ENCODE measurements at places on chromosomes 6 and 20.

DNA sequence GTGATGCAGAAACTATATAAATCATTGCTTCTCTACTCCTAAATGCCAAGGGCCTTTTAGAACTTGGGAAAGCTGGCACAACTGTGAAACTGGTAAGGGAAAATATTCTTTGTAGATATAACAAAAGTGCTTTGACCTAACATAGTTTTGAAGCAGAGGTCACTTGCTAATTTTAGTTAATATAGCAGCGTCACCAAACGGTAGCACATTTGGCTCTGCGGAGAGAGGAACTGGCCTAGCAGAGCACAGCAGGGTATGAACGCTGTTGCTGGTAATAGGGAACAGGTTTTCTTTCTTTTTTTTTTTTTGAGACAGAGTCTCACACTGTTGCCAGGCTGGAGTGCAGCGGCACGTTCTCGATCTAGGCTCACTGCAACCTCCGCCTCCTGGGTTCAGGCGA, 67.4 kb downstream of the ECT2L start:
- DNase-seq = no peak

GRCh38 chr20:58494923-58495622, 20.1 kb downstream of the APCDD1L start:
- DNase-seq = no peak

DNA sequence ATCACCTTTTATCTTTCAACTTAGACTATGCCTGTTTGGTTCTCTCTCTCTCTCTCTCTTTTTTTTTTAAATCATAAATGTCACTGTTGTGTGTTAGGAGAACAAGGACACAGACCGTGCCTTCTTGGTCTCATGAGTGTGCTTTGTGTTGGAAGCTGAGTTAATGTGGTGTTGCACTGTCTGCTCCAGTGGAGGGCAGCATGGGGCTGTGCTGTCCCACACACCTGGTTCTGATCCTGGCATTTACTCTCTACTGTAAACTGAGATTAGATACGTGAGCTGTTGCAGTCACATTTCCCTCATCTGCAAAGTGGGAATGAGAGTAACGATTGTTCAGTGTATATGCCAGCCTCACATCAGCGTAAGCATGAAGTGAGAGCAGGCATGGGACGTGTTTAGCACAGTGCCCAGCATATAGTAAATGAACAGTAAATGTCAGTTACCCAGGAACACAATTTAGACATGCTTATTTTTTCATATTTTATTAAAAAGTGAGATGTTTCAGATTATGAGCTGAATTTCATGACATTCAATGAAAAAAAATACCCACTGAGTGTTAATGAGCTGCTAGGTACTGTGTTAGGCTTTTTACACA, 161.1 kb downstream of the FARS2 start:
- peak; percentile 7 for DNase-seq

- no peak for DNase-seq
These were observed 136.5 kb upstream of the PDE10A start for GRCh38 chr6:165799391-165800153.
